ENCODE measurements at places on chromosomes 4 and X.

DNA sequence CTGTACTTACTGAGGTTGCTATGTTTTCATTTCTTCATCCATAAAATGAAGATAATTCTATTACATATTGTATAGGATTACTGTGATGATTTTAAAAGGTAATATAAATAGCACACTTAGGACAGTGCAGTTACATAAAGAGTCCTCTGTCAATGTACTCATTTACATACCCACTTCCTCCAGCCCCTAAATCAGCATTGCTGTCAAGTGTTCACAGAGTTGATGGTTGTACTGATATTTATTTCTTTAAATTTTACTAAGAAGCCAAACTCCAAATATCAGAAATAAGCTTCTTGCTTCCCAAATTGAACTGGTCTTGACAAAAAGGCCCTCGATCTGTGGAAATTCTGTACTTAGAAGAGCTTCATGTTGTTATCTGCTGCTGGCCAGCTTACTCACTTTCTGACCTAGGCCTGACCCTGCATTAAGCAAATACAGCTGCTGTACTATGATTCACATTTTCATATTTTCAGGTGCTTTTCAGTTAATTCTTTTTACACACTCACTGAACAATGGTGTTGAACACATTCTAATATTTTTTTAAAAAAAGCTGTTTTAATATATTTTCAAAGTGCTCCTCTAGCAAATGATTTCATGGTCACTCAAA lies 259.6 kb downstream of the UNC5C start:
- H3K27me3 ChIP-seq, result no peaks in the 10 kb centered on the region
- H3K4me3 ChIP-seq, result no peak overlapping the region
- H3K36me3 ChIP-seq, result no peaks in the 10 kb centered on the region
- no peak overlapping the region for H3K27ac ChIP-seq
- H3K4me1 ChIP-seq, result peaks cover 7% of the 10 kb centered on the region

GRCh38 chr4:175071123-175071522 lies 153.0 kb downstream of the ADAM29 start:
- H3K27ac ChIP-seq, result no peak overlapping the region
- no peaks in the 10 kb centered on the region for H3K36me3 ChIP-seq
- H3K27me3 ChIP-seq, result no peaks in the 10 kb centered on the region
- H3K4me1 ChIP-seq, result no peaks in the 10 kb centered on the region
- H3K4me3 ChIP-seq, result no peak overlapping the region
- no peak for DNase-seq

DNA sequence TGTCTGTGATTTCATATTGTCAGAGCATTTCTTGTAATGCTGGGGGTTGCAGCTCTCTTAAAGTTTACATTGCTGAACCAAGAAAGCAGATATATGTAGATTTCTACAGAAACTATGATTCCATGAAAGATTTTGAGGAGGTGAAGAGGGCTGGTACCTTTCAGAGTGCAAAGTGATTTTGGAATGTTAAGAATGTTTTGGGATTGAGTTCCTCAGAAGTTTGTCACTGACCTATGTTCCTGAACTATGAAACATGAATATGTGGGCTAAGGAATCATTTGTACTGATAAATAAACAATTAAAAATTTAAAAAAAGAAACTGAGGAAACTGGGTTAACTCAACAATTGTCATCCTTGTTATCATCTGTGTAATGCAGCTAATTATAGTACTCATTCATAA lies 12.3 kb upstream of the CHIC2 start:
- no peak overlapping the region for H3K4me3 ChIP-seq
- no peaks in the 10 kb centered on the region for H3K27me3 ChIP-seq
- H3K27ac ChIP-seq, result no peak overlapping the region

DNA sequence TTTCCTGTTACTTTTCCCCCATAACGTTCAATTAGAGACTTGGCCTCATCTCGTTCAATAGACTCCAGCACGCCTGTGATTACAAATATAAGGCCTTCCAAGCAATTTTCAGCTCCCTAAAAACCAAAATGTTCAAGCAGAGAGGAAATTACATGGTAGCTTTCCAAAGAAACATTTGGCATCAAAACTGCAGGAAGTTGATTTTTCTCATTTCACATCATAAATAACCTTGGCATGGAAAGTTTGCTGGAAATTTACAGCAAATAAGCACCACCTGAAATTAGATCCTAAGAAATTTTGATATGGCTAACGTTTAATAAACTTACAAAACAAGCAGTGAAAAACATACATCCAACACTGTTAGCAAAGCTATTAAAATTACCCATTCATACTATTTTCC lies 53.3 kb downstream of the RFC1 start:
- H3K27me3 ChIP-seq, result no peaks in the 10 kb centered on the region
- no peak overlapping the region for H3K4me3 ChIP-seq
- peaks cover 4% of the 10 kb centered on the region for H3K36me3 ChIP-seq
- H3K4me1 ChIP-seq, result no peaks in the 10 kb centered on the region
- DNase-seq, result no peak

DNA sequence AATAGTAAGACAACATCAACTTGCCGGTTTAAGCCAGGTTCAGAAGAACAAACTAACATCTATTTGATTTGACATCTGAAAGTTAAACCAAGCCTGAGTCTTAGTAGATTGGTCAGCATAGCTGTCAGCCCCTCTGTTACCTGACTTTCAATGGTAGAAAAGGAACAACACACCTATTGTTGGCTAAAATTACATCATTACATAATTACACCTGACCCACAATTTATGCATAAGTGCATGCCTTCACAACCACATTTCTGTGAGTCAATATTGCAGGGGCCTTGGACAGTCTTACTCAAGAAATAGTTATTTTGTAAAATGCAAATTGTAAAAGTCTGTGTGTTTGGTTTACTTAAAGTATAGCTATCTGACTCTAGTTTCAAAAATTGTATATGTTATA lies 36.2 kb downstream of the EGFL6 start:
- H3K27ac ChIP-seq, result no peak overlapping the region
- no peak for DNase-seq
- no peaks in the 10 kb centered on the region for H3K4me1 ChIP-seq

DNA sequence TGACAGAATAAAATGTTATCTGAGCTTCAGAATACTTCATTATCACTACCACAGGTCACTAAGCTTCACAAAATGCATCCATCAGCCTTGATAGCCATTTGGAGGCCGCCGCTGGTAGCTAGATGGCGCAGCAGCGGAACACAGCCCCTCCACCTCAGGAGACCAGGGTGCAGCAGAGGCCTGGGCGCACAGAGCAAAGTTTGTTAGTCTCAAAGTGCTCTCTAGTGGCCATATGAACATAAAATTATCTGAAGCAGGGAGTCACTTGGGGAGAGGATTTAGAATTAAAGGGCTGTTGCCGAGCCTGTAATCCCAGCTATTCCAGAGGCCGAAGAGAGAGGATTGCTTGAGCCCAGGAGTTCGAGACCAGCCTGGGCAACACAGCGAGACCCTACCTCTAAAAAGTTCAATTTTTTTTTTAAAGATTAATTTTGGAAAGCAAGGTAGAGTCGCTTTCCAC lies 8.1 kb upstream of the DCTD start:
- H3K36me3 ChIP-seq, result no peaks in the 10 kb centered on the region
- DNase-seq, result peak; percentile 51
- H3K4me3 ChIP-seq, result no peak overlapping the region
- peaks cover 12% of the 10 kb centered on the region for H3K27me3 ChIP-seq
- H3K4me1 ChIP-seq, result peaks cover 5% of the 10 kb centered on the region

DNA sequence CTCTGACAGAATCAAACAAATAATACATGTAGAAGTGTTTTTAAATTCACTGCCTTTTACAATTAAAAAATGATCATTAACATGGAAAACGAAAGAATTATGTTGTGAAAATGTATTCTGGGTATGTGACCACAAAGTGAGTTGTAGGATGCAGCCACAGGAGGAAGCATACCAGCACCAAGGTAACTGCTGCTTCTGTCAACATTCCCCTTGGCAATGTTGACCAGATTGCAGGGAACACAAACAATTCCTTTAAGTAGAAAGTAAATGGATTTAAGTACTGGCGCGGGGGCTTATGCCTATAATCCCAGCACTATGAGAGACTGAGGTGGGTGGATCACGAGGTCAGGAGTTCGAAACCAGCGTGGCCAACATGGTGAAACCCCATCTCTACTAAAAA lies 1877.9 kb upstream of the PCDH7 start:
- no peaks in the 10 kb centered on the region for H3K36me3 ChIP-seq
- no peaks in the 10 kb centered on the region for H3K4me1 ChIP-seq
- no peak for DNase-seq
- no peak overlapping the region for H3K4me3 ChIP-seq
- no peak overlapping the region for H3K27ac ChIP-seq

DNA sequence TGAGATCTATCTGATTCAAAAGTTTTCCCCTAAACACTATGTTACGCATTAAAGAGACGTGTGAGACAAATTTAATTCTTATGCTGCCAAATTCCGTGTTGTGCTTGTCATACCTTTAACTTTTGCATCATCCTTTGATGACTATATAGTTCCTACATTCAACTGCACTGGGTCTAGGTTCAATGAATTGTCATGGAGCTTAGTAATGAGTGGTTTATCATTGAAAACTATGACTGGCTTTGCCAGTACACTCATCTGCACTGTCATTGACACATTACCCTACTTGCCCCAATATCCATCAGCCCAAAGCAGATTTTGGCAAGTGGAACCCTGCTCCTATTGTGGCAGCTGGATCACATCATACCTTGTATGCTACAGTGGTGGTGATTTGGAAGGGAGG lies 882.9 kb upstream of the SLIT2 start:
- H3K4me1 ChIP-seq, result no peaks in the 10 kb centered on the region
- H3K36me3 ChIP-seq, result no peaks in the 10 kb centered on the region
- no peaks in the 10 kb centered on the region for H3K27me3 ChIP-seq
- H3K4me3 ChIP-seq, result no peak overlapping the region
- DNase-seq, result no peak

GRCh38 chr4:173418639-173419038 lies 19.7 kb upstream of the SCRG1 start:
- H3K27ac ChIP-seq, result no peak overlapping the region
- no peak for DNase-seq
- no peaks in the 10 kb centered on the region for H3K36me3 ChIP-seq
- no peak overlapping the region for H3K4me3 ChIP-seq

DNA sequence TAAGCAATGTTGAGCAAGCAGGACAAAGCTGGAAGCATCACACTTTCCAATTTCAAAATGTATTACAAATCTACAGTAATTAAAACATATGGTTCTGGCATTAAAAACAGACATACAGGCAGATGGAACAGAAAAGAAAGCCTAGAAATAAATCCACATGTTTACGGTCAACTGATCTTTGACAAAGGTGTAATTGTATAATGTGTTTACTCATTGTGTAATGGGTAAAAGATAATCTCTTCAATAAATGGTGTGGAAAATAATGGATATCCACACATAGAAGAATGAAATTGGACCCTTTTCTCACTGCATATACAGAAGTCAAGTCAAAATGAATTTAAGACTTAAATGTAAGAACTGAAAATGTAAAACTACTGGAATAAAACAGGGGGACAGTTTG lies 394.2 kb downstream of the ANKRD50 start:
- H3K27ac ChIP-seq, result no peak overlapping the region
- DNase-seq, result no peak
- no peak overlapping the region for H3K4me3 ChIP-seq
- H3K4me1 ChIP-seq, result no peaks in the 10 kb centered on the region
- H3K27me3 ChIP-seq, result no peaks in the 10 kb centered on the region
- H3K36me3 ChIP-seq, result no peaks in the 10 kb centered on the region

GRCh38 chrX:5415738-5416137 lies 812.9 kb downstream of the NLGN4X start:
- H3K4me3 ChIP-seq, result no peak overlapping the region
- no peaks in the 10 kb centered on the region for H3K27me3 ChIP-seq
- no peaks in the 10 kb centered on the region for H3K36me3 ChIP-seq

DNA sequence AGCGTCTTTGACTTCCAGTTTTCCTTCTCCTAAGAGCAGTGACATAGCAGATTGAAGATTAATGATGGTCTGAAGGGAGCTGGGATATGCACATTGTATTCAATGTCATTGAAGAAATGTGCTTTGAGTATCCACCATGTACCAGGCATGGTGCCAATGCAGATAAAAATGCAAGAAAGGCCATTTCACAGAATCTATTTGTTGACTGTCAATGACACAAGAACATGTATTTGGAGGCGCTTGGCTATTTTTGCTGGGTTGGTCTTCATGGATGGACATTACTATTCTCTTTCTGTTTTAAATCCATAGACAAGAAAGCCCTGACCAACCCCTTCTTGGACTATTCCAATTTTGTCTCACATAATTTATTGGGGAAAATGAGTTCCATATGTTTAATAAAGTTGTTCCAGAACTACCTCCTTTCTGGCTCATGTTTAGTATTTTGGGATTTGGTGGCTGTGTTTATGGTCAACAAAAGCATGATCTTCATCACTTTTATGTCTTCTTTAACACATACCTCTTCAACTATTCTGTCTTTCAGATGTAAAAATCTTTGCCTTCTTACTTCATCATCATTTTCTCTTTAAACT lies 174.5 kb downstream of the CPE start:
- no peaks in the 10 kb centered on the region for H3K4me1 ChIP-seq
- H3K36me3 ChIP-seq, result no peaks in the 10 kb centered on the region
- no peaks in the 10 kb centered on the region for H3K27me3 ChIP-seq
- no peak overlapping the region for H3K4me3 ChIP-seq
- no peak for DNase-seq

All from T-cell (primary cell).